AG10803 (cell line): ENCODE measurements at places on chromosomes 5 and 9.

- no peak for DNase-seq
Observed at GRCh38 chr5:115571441-115571878, 26.9 kb upstream of the FEM1C start.

DNA sequence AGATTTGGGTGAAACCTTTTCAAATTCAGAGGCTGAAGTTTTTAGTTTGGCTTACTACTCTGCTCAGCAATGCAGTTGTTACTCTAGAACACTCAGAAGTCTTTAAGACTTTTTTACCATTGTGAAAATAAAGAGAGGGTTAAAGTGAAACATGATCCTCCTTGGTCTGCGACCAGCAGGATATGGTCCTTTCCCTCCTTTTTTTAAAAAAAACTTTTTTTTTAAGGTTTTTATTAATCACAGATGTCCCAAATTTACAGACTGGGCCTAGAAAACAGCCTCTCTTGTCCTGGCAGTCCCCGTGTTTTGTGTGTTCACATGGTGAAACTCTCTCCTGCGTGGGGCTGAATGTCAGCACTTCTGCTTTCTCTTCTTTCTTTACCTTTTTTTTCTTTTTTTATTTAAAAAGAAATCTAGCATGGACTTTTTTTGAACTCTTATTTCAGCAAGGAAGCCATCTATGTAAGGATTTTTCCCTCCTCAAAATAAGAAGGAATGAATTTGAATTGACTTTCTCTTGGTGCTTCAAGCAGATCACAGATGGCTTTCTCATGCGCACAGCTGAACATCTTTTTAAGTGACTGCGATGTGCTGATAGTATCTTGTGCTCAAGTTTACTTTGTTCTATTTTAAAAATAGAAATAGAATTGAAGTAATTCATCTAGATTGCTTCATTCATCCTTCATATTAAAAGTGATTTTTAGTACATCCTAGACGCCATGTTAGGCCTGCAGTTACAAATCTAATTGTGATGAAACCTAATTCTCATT is 128.7 kb upstream of the OTULINL start:
- peak; percentile 50 for DNase-seq

GRCh38 chr9:11962327-11962726 is 730.9 kb upstream of the TYRP1 start:
- DNase-seq: no peak

- DNase-seq: no peak
Observed at GRCh38 chr5:2557435-2557834, 194.0 kb downstream of the IRX2 start.

DNA sequence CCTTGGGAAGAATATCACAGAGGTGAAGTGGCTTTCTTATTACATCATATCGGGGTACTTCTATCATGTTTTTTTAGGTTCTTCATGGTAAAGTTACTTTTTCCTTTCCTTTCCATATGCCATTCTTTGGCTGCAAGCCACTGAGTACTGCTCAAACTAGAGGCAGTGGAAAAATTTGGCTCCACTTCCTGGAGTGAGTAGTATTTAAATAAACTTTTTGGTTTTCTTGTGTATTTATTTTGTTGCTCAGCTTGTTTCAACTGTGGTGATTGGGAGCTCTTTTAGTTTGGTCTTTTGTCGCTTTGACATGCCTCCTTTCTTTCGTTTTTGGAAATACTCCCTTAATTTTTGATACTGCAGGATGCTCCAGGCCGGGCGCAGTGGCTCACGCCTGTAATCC is 69.8 kb downstream of the WDR70 start:
- no peak for DNase-seq

- DNase-seq: no peak
Observed at GRCh38 chr9:119255116-119255515, 114.1 kb downstream of the BRINP1 start.

DNA sequence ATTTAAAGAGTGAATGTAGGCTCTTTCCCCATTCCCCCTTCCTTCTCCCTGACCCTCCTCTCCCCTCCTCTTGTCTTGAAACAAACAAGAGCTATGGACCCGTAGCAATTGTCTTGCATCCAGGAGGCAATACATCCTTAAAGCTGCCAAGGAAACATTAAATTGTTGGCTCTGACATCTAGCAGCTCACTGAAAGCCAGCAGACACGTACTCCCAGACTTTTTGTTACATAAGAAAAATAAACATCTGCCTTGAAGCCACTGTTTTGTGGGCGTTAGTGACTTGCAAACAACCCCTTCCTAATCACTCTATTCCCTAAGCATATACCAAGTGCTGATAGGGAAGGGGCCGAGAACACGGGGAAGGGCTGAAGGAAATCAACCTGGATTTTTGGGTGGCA is 8.6 kb downstream of the SLC45A2 start:
- DNase-seq: peak; percentile 53

DNA sequence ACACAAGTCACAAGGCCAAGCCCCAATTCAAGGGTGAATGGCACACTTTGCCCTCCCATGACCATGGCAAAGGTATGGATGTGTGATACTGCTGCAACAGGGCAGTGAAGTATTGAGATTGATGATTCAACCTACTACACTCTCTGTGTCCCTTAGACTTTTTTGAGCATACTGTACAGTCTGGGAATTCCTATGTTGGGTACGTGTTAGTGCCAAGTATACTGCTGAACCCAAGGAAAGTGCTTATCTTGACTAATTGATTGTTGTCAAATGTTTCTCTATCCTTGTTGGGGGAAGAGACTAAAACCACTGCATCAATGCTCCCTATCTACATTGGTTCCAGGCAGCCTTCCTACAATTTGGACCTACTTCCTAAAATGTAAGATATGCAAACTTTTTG is 93.7 kb downstream of the NDFIP1 start:
- DNase-seq: peak; percentile 35
